Thoracic aorta (tissue), 2 donors: ENCODE measurements at places on chromosomes 5 and 9.

DNA sequence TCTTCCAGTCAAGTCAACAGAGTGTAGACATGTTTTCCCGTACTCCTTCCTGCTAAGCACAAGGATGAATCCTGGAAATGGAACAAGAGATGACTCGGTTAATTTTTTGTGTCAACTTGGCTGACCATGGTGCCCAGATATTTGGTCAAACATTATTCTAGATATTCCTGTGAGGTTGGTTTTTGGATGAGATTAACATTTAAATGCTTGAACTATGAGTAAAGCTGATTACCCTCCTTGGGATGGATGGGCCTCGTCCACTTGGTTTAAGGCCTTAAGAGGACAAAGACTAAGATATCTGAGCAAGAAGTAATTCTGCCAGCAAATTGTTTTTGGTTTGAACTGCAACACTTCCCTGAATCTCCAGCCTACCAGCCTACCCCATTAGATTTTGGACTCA, 338.1 kb upstream of the MSX2 start:
- DNase-seq, result no peak

GRCh38 chr9:121308765-121309164, 40.8 kb downstream of the GSN start:
- DNase-seq, result no peak

DNA sequence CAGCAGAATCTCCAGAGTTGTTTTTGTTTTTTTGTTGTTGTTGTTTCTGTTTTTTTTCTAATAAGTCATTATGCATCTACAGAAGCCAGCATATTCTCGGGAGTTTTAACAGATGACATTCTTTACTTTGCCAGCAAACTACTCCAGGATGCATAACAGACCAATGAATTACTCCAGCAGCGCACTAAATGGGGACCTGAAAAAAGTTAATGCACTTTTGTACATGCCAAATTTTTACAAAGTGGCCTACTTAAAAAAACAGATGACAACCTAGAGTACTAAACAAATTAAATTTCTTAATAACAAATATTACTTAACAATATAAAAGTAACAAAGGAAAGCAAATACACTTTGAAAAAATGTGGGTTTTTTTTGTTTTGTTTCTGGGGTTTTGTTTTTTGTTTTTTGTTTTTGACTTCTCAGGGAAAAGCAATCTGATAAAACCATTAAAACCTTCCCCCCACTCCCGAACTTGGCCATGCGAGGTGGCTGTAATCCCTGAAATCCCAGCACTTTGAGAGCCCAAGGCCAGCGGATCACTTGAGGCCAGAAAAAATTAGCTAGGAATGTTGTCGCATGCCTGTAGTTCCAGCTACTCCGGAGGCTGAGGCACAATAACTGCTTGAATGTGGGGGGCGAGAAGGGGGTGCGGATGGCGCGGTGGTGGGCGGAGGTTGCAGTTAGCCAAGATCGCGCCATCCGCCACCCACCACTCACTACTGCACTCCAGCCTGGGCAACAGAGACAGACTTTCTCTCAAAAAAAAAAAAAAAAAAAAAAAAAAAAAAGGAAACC, 352.4 kb downstream of the CETN3 start:
- no peak for DNase-seq

GRCh38 chr9:94017939-94018531, 62.9 kb upstream of the BARX1 start:
- no peak for DNase-seq

- DNase-seq, result no peak
Observed at GRCh38 chr9:35716230-35716629, 15.8 kb downstream of the TLN1 start.

DNA sequence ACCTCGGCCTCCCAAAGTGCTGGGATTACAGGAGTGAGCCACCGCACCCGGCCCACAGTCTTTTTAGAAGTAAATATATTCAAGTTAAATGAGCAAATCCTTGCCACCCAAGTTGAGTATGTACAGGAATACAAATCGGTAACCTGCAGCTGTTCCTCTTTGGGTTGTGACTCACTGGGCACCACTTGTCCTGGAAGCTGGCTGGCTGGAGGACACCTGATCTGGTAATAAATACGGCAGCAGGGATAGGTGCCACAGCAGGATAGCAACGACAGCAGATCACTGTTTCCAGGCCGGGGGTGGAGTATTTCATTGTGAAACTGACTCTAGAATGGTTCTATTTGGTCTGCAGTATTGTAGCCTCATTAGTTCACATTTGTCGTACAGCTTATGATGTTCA, 35.7 kb upstream of the SLC36A2 start:
- DNase-seq, result no peak

DNA sequence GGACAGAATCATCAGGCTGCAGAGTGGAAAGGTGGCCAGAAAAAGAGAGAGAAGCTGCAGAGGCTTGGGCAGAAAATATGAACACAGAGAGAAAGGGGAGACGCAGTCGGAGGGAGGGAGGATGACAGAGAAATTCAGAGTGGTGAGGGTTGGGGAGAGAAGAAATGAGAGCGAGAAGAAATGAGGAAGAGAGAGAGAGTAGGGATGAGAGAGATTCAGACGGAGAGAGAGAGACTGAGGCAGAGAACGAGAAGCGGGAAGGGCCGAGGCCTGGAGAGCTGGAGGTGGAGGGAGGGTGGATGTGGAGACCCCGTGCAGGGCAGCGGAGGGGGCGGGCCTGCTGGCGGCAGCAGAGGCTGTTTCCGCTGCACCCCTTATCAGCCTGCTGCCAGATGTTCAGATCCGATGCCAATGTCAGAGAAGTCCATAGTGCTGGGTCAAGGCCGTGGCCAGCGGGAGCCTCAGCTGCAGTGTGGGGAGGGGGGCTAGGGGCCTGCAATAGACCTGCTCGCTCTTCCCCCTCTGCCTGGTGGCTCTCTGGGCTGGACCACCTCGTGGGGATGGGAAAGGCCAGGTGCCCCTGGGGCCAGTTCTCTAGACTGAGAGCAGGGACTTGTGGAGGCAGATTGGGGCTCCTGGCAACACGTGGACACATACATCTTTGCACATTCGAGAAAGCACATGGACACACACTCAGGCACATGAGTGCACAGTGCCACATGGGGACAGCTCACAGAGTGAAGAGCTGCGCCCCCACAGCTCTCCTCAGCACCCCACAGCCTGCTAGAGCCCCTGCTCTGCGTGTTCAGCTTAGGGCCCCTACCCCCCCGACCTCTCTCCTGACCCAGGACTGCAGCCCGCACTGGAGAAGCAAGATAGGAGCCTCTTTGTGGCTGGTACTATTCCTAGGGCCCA, 4.9 kb upstream of the NR5A1 start:
- DNase-seq, result no peak

- DNase-seq, result no peak
Observed at GRCh38 chr5:93590493-93590892, 7.5 kb downstream of the NR2F1 start.

- DNase-seq, result no peak
Observed at GRCh38 chr9:97046228-97046627, 7.3 kb upstream of the CTSV start.

DNA sequence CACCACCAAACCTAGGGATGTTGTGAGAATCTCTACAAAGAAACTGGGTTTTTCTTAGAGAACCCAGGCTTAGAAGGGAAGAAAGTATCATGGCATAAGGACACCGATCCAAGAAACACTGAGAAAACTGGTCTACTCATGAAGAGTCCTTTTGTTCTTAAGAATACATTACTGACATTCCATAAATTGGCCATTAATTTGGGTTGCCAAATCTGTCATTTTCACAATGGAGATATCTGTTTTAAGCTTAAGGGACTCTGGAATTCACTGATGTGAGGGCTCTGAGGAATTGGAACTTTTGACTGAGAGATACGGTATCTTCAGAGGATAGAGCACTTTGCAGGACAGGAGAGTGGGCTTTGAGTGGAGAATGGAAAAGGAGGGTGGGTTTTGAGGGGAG, 315.3 kb upstream of the ZNF608 start:
- no peak for DNase-seq

DNA sequence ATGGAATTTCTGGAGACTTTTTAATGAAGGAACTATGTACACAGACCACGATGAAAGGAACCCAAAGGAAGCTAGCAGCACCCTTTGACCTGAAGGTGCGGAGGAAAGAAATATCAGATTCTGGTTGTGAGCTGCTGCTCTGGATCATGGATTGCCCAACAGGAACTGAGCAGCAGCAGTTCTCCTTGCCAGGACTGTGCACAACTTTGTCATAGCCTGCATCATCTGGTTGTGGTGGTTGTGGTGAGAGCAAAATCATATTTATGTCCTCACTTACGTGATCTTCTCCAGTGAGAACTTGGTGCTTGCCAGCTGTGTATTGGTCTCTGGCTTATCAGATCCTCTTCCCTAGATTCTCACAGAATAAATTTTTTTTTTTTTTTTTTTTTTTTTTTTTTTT, 70.7 kb upstream of the LPAR1 start:
- DNase-seq, result no peak

DNA sequence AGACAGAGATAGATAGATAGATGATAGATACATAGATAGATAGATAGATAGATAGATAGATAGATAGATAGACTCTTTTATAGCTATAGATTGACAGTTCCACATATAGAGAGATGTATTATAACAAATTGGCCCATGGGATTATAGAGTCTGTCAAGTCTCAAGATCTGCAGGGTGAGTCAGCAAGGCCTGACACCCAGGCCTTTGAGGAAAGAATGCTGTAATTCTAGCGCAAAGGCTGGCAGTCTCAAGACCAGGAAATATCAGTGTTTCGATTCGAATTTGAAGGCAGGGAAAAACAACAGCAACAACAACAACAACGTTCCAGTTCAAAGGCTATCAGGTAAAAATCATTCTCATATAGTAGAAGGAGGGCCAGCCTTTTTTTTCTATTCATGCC, 339.2 kb upstream of the CDH9 start:
- no peak for DNase-seq
